ENCODE measurements at places on chromosomes 12 and 14.

DNA sequence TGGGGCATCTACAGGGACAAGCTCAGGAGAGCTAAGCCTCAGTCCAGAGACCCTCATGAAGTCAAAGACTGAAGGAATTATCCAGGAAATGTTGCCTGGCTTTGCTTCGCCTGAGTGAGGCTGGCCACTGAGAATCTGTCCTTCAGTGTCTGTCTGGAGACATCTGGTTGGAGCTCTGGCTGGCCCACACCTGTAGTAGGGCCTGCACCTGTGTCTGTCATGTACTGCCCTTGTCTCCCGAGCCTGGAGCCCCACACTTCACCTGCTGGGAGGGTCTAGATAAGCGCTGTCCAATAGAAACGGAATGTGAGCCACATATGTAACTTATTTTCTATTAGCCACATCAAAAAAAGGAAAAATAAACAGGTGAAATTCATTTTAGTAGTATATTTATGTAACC is 9.9 kb upstream of the HDAC7 start:
- peak overlapping the region; percentile 87 for H3K27ac ChIP-seq
- peaks cover 95% of the 10 kb centered on the region for H3K4me1 ChIP-seq
- H3K4me3 ChIP-seq = peak overlapping the region; percentile 44
- no peak for DNase-seq

- H3K27ac ChIP-seq = no peak overlapping the region
- H3K4me1 ChIP-seq = no peaks in the 10 kb centered on the region
- no peak overlapping the region for H3K4me3 ChIP-seq
- H3K36me3 ChIP-seq = peaks cover 50% of the 10 kb centered on the region
These were observed 203.0 kb downstream of the ESR2 start for GRCh38 chr14:64091217-64091616.

- no peak overlapping the region for H3K4me3 ChIP-seq
- DNase-seq = no peak
- H3K27me3 ChIP-seq = peaks cover 13% of the 10 kb centered on the region
- H3K4me1 ChIP-seq = no peaks in the 10 kb centered on the region
- peaks cover 2% of the 10 kb centered on the region for H3K36me3 ChIP-seq
These were observed 76.9 kb upstream of the SFSWAP start for GRCh38 chr12:131634037-131634436.

DNA sequence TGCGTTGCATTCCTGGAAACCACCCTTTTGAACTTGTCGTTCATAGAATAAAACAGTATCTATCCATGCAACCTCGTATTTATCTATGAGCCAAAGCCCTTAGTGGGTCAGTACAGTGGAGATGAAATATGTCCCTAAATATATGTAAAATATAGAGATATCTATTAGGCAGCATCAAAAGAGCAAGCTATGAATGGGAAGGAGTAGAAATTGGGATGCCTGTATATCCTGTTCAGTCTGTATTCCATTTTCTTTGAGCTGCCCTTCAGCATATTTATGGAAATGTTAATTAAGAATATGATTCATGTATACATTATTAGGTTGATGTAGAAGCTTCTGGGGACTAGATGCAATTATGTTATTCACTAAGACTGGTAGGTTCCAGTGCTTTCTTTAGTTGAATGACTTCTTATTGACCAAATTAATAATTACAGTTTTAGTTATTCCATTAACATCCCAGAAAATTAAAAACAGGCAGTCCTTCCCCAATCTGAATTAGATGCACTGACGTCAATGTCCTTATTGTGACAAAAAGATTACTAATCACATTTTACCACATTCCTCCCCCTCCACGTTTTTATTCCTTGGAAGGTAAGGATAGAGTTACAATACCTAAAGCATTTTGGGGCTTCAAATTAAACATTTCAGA is 11.9 kb upstream of the FRMD6 start:
- no peaks in the 10 kb centered on the region for H3K4me1 ChIP-seq
- DNase-seq = no peak
- no peak overlapping the region for H3K4me3 ChIP-seq
- no peaks in the 10 kb centered on the region for H3K36me3 ChIP-seq
- H3K27ac ChIP-seq = no peak overlapping the region

GRCh38 chr12:52235001-52235764 is 2.1 kb downstream of the KRT7 start:
- H3K4me1 ChIP-seq = no peaks in the 10 kb centered on the region
- H3K27ac ChIP-seq = no peak overlapping the region
- H3K36me3 ChIP-seq = no peaks in the 10 kb centered on the region
- DNase-seq = peak; percentile 18

DNA sequence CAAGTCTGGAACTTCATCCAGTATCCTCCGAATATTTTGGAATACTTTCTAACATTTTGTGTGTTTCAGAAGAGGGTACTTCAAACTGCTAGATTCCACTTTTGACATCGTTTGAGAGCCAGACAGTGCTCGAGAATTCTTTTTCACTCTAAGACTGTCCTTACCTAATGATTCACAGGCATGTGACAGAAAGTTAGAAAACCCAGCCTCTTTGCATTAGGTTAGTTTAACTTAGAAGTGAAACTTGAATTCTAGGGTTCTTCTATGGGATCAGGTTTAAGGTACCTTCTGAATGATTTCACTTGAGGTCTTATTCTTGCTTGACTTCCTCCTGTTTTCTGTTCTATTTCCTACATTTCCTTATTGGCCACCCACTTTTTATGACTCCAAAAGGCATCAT is 431.8 kb downstream of the SLC6A15 start:
- H3K4me1 ChIP-seq = no peaks in the 10 kb centered on the region
- no peak for DNase-seq
- H3K27me3 ChIP-seq = no peaks in the 10 kb centered on the region
- H3K27ac ChIP-seq = no peak overlapping the region

GRCh38 chr14:82029038-82029437 is 495.4 kb upstream of the SEL1L start:
- no peak overlapping the region for H3K4me3 ChIP-seq
- no peaks in the 10 kb centered on the region for H3K4me1 ChIP-seq
- no peaks in the 10 kb centered on the region for H3K27me3 ChIP-seq

DNA sequence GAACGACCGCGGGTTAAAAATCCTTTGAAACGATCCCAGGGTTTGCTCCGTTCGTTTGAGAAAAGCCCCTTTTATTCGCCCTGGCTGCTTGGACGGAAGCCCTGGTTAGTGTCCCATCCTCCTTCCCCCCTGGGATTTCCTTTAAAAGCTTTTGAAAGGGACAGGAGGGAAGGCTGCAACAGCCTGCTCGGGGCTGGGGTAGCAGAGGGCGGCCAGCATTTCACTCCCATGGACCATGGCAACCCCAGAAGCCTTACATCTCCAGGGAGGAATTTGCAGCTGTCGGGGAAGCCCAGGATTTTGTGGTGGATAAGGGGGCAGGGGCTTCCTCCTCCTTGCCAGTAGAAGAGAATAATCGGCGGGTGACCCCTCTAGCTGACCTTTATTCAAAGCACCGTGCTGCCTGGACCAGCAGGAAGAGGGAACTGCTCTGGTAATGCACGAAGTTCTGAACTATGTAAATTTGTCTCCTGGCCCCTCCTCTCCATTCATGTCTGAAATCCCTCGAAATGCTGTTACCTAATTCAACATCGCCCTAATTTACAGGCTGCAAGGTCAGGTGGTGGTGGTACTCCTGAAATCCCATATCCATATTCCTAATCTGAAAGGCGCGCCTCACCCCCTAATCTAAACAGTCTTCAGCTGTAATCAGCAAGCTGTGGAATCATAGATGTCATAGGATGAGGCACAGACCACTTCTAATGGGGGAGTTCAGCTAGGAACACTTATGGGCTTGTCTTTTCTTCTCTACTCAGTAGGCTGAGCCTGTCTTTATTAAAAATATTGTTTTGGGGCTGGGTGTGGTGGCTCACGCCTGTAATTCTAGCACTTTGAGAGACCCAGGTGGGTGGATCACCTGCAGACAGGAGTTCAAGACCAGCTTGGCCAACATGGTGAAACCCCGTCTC is 1.0 kb upstream of the CLIP1 start:
- peaks cover 17% of the 10 kb centered on the region for H3K27me3 ChIP-seq
- peaks cover 39% of the 10 kb centered on the region for H3K4me1 ChIP-seq
- H3K36me3 ChIP-seq = no peaks in the 10 kb centered on the region
- peak overlapping the region; percentile 84 for H3K4me3 ChIP-seq
- peak overlapping the region; percentile 88 for H3K27ac ChIP-seq

GRCh38 chr14:51783765-51784164 is 76.6 kb upstream of the GNG2 start:
- H3K36me3 ChIP-seq = peaks cover 3% of the 10 kb centered on the region
- no peak overlapping the region for H3K4me3 ChIP-seq
- H3K4me1 ChIP-seq = peaks cover 19% of the 10 kb centered on the region
- no peak for DNase-seq
- no peak overlapping the region for H3K27ac ChIP-seq
- peaks cover 47% of the 10 kb centered on the region for H3K27me3 ChIP-seq

DNA sequence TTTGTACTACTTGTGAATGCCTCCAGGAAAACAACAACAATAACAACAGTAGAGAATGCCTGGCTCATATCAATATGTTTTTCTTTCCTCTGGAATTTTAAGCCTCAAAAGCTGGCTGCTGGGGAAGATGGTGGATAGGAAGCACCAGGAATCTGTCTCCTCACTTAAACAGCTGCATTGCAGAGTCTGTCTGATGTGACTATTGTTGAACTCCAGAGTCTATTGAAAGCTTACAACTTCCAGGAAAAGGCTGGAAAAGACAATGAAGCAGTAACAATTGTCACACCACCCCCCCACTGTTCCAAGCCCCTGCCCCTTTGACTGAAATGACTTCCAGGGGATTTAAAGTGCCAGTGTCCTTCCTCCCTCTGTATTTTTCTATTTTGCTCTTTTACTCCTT is 309.7 kb downstream of the BMP4 start:
- DNase-seq = no peak
- no peak overlapping the region for H3K27ac ChIP-seq

DNA sequence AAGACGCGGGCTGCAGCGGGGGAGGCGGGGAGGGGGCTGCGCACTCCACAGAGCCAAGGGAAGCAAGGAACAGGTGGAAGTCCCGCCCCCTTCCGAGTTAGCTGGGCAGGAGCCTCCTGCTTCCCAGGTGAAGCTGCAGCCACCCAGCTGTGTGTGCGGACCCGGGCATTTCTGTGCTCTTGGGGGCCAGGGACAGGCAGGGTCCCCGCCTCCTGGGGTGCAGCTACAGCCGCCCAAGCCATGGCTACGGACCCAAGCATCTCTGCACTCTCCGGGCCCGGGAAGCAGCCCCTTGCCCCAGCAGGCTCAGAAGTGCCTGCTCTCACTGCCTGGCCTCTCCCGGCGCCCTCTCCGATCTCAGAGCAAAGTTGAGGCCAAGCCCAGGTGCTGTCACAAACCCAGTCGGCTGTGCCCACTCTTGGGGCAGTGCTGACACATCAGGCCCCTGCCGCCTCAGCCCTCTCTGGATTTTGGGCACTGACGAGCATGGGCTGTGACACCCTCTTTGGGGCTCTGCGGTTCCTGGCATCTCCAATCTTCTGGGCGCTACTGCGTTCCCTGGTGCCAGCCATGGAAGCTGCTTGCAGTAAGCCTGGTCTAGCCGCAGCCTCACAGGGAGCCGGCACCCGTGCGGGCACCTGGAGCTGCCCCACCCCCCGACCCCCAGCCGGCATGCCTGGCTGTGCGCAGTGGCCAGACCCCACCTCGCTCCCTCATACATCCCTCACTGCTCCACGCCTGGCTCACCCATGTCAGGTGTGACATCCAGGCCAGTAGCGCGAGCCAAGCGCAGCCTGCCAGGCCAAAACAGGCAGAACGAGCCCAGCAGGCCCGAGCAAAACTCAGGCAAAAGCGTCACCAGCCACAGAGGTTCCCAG is 8.5 kb upstream of the MGAT4C start:
- H3K27me3 ChIP-seq = no peaks in the 10 kb centered on the region
- H3K4me3 ChIP-seq = no peak overlapping the region
- H3K4me1 ChIP-seq = no peaks in the 10 kb centered on the region
- no peak for DNase-seq
- no peak overlapping the region for H3K27ac ChIP-seq

DNA sequence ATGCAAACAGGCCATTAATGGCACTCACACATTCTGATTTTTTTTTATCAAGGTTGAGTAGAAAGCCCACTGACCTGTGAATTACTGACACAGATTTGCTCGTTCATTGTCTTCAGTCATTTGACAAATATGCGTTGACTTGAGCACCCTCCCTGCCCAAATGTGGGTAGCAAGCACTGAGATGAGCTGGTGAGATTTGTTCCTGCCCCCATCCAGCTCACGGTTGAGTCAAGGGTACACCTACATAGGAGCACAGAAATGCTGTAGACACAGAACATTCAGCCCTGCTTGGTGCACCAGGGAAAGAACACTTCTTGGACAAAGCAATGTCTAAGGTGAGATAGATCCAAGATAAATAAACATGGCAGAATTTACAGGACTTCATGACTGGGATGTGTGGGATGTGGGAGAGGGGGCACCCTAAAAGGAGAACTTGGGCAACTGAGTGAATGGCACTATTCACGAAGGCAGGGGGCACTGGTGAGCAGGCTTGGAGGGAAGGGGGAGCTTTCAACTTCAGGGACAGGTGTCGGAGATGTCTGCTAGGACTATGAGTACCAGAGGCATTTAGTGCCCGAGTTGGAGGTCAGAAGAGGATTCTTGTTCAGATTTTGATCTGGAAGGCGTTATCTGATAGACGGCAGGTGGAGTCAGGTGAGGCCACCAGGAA is 213.4 kb downstream of the VRK1 start:
- H3K27ac ChIP-seq = no peak overlapping the region
- H3K4me3 ChIP-seq = no peak overlapping the region
- no peak for DNase-seq
- no peaks in the 10 kb centered on the region for H3K27me3 ChIP-seq
- no peaks in the 10 kb centered on the region for H3K36me3 ChIP-seq

- no peak for DNase-seq
- H3K27ac ChIP-seq = no peak overlapping the region
- H3K4me3 ChIP-seq = no peak overlapping the region
- no peaks in the 10 kb centered on the region for H3K36me3 ChIP-seq
- H3K4me1 ChIP-seq = no peaks in the 10 kb centered on the region
These were observed 18.7 kb upstream of the EPYC start for GRCh38 chr12:91023326-91024004.

- no peak overlapping the region for H3K4me3 ChIP-seq
- no peaks in the 10 kb centered on the region for H3K4me1 ChIP-seq
- DNase-seq = no peak
- H3K27ac ChIP-seq = no peak overlapping the region
- H3K27me3 ChIP-seq = no peaks in the 10 kb centered on the region
These were observed 482.5 kb downstream of the FLRT2 start for GRCh38 chr14:86012461-86012860.

- DNase-seq = no peak
- peaks cover 9% of the 10 kb centered on the region for H3K27me3 ChIP-seq
- H3K4me1 ChIP-seq = peaks cover 16% of the 10 kb centered on the region
These were observed 822 bp upstream of the POU6F1 start for GRCh38 chr12:51218607-51219161.

DNA sequence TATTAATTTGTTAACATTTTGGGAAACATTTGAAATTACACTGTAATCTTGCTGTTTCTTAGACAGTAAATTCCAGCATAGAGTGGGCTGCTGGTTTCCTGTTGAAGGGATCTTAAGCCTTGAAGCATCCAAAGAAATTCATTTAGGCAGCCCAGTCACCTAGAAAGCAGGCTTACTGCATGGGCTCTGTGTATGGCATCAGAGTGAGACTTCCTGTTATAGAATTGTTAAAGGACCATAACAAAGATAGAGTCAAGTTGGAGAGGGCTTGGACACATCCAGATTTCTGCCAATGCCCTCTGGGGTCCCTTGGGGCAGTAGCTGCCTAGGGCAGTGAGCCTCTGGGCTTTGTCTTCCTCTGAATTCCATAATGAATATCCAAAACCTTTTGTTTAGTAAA is 149.2 kb downstream of the DYRK2 start:
- no peak for DNase-seq
- no peaks in the 10 kb centered on the region for H3K36me3 ChIP-seq
- H3K4me3 ChIP-seq = no peak overlapping the region
- no peaks in the 10 kb centered on the region for H3K27me3 ChIP-seq
- no peak overlapping the region for H3K27ac ChIP-seq
- peaks cover 6% of the 10 kb centered on the region for H3K4me1 ChIP-seq

- H3K4me3 ChIP-seq = no peak overlapping the region
- no peaks in the 10 kb centered on the region for H3K36me3 ChIP-seq
- H3K4me1 ChIP-seq = no peaks in the 10 kb centered on the region
- H3K27ac ChIP-seq = no peak overlapping the region
- peaks cover 91% of the 10 kb centered on the region for H3K27me3 ChIP-seq
These were observed 20.2 kb downstream of the CCDC177 start for GRCh38 chr14:69554500-69554899.

Measured in activated naive CD4-positive, alpha-beta T cell treated with anti-CD3 and anti-CD28 coated beads, Interleukin-2, amount 10 ng/mL, durations not matched to agents 7 days and 5 days (primary cell).